GM23248 (cell line): ENCODE measurements at places on chromosomes 4 and X.

DNA sequence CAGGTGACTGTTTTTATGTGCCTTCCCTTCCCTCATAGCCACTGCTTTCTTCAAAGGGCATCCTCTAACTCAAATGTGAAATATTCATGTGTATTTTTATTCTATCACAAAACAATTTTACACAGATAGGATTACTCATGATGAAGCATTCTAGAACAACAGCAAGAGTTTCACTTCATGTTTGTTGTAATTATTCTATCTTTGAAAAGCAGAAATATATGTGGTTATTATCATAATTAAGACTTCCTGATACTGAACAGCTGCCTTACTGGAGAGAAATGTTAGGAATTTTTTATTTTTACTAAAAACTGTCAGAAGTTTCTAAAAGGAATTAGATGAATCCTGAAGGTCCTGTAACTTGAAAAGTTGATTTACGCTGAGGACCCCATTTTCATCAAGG, 229.1 kb downstream of the PALLD start:
- no peak overlapping the region for H3K4me3 ChIP-seq
- H3K36me3 ChIP-seq, result no peaks in the 10 kb centered on the region
- no peak for DNase-seq
- H3K4me1 ChIP-seq, result peaks cover 24% of the 10 kb centered on the region
- no peak overlapping the region for H3K27ac ChIP-seq

GRCh38 chr4:99180382-99181070, 36.4 kb upstream of the ADH4 start:
- no peak overlapping the region for H3K4me3 ChIP-seq
- H3K27ac ChIP-seq, result no peak overlapping the region
- H3K4me1 ChIP-seq, result peaks cover 4% of the 10 kb centered on the region
- DNase-seq, result peak; percentile 94

- H3K27ac ChIP-seq, result no peak overlapping the region
- no peak overlapping the region for H3K4me3 ChIP-seq
- H3K27me3 ChIP-seq, result no peaks in the 10 kb centered on the region
- no peaks in the 10 kb centered on the region for H3K36me3 ChIP-seq
- DNase-seq, result no peak
These were observed 368.5 kb upstream of the GRID2 start for GRCh38 chr4:91935217-91935616.

- peak; percentile 22 for DNase-seq
- peak overlapping the region; percentile 23; the same call in 1 of the 2 replicates for H3K4me3 ChIP-seq
- H3K27ac ChIP-seq, result no peak overlapping the region
- H3K4me1 ChIP-seq, result peaks cover 18% of the 10 kb centered on the region
- no peaks in the 10 kb centered on the region for H3K27me3 ChIP-seq
These were observed 2073.4 kb downstream of the ARAP2 start for GRCh38 chr4:34170946-34171345.

GRCh38 chr4:108830509-108831244, 67.8 kb upstream of the ETNPPL start:
- H3K36me3 ChIP-seq, result no peaks in the 10 kb centered on the region
- no peak overlapping the region for H3K4me3 ChIP-seq
- H3K27ac ChIP-seq, result no peak overlapping the region
- H3K27me3 ChIP-seq, result no peaks in the 10 kb centered on the region

DNA sequence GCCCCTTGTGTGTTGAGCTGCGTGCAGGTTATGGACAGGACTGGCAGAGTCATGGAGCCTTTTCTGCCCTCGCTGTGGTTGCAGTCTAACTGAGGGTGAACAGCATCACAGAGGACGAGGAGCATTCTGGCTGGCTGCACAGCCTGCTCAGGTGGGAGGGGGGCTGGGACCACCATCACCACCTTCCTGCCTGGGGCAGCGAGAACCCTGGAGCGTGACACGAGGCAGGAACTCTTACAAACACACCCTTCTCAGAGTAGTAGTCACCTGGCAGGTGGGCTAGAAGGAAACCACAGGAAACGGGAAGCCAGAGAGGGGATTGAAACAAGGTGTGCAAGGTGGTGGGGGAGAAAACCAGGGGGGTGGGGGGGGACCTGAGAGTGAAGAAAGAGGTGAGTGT, 25.6 kb downstream of the TKTL1 start:
- no peaks in the 10 kb centered on the region; the same call in 1 of the 2 replicates for H3K27me3 ChIP-seq
- H3K4me3 ChIP-seq, result no peak overlapping the region
- no peak overlapping the region for H3K27ac ChIP-seq
- DNase-seq, result no peak
